ENCODE measurements at places on chromosomes 7 and 10. TPM values are rescaled to one million over a fixed set of nuclear protein-coding genes. Genes with fewer than 3 reads are reported as not detected.

GRCh38 chr7:44796034-44796503, 412 bp upstream of the PPIA start:
- H3K4me1 ChIP-seq, result peaks cover 50% of the 10 kb centered on the region
- peak overlapping the region; percentile 97 for H3K27ac ChIP-seq
- DNase-seq, result no peak
- H3K4me3 ChIP-seq, result peak overlapping the region; percentile 86

DNA sequence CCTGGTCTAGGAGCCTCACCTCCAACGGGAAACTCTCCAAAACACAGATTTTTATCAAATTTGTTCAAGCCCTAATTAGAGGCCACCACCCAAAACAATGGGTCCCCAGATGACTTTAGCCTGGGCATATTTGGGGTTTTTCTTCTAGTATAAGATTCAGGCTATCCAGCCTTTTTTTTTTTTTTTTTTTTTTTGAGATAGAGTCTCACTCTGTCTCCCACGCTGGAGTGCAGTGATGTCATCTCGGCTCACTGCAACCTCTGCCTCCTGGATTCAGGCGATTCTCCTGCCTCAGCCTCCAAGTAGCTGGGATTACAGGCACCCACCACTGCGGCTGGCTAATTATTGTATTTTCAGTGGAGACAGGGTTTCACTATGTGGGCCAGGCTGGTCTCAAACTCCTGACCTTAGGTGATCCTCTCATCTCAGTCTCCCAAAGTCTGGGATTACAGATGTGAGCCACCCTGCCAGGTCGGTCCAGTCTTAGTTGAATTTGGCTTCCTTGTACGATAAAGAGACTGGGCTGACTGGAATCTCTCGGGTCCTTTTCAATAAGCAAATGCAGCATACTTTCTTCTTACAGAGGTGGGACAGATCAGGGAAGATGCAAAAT, 91.4 kb upstream of the KLF6 start:
- no peak overlapping the region for H3K27ac ChIP-seq
- no peak overlapping the region for H3K4me3 ChIP-seq
- H3K36me3 ChIP-seq, result no peaks in the 10 kb centered on the region
- H3K27me3 ChIP-seq, result no peaks in the 10 kb centered on the region
- H3K4me1 ChIP-seq, result peaks cover 43% of the 10 kb centered on the region
- DNase-seq, result no peak

- H3K36me3 ChIP-seq, result peaks cover 13% of the 10 kb centered on the region
- no peak for DNase-seq
- H3K4me3 ChIP-seq, result peak overlapping the region; percentile 70
- H3K4me1 ChIP-seq, result peaks cover 70% of the 10 kb centered on the region
Measured at GRCh38 chr10:13892001-13892491, 305.3 kb downstream of the PRPF18 start.

Gene GIMAP5
- not detected for total RNA-seq

Gene PAPOLB
- not detected for total RNA-seq

Gene AGBL3
- 0.94 TPM for total RNA-seq

Gene CHAT
- not detected for total RNA-seq

Gene OPN1SW
- not detected for total RNA-seq

Gene CTAGE6
- total RNA-seq, result 0.63 TPM

- no peak overlapping the region for H3K4me3 ChIP-seq
- DNase-seq, result no peak
- H3K4me1 ChIP-seq, result no peaks in the 10 kb centered on the region
Measured at GRCh38 chr7:7889791-7890568, 78.6 kb upstream of the GLCCI1 start.

DNA sequence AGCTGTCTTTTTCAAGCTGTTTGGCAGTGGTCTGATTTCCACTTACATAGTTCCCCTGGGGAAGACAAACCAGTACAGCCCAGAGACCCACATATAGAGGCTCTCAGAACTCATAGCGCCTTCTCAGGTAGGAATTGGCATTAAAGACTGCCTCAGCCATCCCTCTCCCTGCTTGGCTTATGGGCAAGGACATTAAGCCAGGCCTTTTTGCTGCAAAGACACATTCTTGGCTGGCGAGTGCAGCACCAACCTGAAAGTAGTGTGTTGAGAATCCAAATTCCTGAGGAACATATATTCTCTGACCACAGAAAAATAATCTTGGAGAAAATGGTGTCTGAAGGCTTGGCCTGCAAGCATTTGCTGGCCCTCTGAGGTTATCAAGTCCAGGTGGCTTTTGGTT, 39.2 kb upstream of the HPS1 start:
- no peak overlapping the region for H3K27ac ChIP-seq
- no peaks in the 10 kb centered on the region for H3K4me1 ChIP-seq
- H3K4me3 ChIP-seq, result no peak overlapping the region
- H3K36me3 ChIP-seq, result no peaks in the 10 kb centered on the region

Gene VSIR
- 1.3 TPM for total RNA-seq

- peak overlapping the region; percentile 100 for H3K27ac ChIP-seq
- no peak for DNase-seq
- peak overlapping the region; percentile 60 for H3K4me3 ChIP-seq
- H3K4me1 ChIP-seq, result peaks cover 89% of the 10 kb centered on the region
- peaks cover 9% of the 10 kb centered on the region for H3K36me3 ChIP-seq
- no peaks in the 10 kb centered on the region for H3K27me3 ChIP-seq
Measured at GRCh38 chr10:93437946-93438612, 44.1 kb downstream of the MYOF start.

DNA sequence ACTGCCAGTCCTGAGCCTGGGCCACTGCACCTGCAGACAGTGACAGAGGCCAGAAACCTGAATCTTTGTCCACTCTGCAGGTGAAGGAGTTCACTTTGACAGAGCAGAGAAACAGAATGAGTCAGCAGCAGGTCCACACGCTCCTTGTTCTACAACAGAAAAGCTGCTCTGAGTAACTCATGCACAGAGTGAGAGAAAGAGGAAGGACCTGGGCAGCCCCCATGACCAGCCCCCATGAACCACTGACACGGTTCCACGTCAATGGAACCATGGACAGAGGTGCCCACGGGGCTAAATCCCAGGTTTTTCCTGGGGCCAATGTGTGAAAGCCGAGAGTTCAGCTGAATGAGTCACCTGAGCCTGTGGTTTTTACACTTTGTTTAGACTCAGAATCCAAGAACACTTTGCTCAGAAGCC, 40.8 kb upstream of the CTBP2 start:
- peaks cover 5% of the 10 kb centered on the region for H3K4me1 ChIP-seq
- H3K27me3 ChIP-seq, result peaks cover 7% of the 10 kb centered on the region
- H3K27ac ChIP-seq, result no peak overlapping the region

DNA sequence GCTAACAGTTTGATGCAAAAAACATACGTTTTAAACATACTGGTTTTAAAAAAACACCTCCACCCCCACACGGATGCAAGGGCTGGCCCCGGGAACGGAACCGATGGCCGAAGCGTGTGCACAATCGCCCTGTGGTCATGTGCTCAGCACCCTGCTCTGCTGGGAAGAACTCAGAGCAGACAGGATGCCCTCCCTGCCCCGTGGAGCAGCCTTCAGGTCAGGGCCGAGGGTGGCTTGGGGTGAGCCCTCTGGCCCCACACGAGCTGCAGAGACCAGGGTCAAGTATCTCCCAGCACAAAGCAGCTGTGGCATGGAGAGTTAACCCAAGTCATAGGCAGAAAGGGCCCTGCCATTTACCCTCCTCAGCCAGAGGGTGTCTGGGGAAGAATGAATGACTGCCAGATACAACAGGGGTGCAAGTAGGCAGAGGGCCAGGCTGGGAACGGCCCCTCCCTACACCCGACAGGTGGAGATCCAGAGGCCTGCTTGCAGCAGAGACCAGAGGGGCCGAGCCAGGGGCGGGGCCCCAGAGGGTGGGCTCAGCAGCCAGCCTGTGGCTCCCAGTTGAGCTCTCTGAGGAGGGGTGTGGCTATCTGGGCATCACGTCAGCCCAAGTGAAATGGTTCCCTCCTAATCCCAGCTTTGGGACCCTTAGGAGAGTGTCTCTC, 56.8 kb downstream of the ZRANB1 start:
- H3K36me3 ChIP-seq, result peaks cover 24% of the 10 kb centered on the region
- peaks cover 53% of the 10 kb centered on the region for H3K4me1 ChIP-seq
- DNase-seq, result peak; percentile 76
- H3K4me3 ChIP-seq, result no peak overlapping the region
- no peaks in the 10 kb centered on the region for H3K27me3 ChIP-seq

GRCh38 chr10:61941202-61941681, 39.7 kb downstream of the ARID5B start:
- DNase-seq, result no peak
- H3K4me1 ChIP-seq, result peaks cover 80% of the 10 kb centered on the region
- H3K27ac ChIP-seq, result peak overlapping the region; percentile 50

DNA sequence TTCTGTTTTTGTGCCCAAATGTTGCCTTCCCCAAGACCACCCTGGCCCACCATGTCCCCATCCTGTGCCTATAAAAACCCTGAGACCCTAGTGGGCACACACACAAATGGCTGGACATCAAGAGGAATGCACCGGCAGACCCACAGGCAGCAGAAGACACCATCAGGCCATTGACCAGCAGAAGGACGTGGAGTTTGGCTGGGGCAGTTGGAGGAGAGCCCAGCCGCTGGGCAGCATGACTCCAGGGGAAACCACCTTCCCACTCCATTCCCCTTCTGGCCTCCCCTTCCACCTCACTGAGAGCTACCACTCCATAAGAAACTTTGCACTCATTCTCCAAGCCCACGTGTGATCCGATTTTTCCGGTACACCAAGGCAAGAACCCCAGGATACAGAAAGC, 309.2 kb downstream of the CAMK1D start:
- DNase-seq, result no peak
- no peak overlapping the region for H3K4me3 ChIP-seq
- H3K36me3 ChIP-seq, result peaks cover 5% of the 10 kb centered on the region
- no peak overlapping the region for H3K27ac ChIP-seq
- H3K4me1 ChIP-seq, result peaks cover 26% of the 10 kb centered on the region

DNA sequence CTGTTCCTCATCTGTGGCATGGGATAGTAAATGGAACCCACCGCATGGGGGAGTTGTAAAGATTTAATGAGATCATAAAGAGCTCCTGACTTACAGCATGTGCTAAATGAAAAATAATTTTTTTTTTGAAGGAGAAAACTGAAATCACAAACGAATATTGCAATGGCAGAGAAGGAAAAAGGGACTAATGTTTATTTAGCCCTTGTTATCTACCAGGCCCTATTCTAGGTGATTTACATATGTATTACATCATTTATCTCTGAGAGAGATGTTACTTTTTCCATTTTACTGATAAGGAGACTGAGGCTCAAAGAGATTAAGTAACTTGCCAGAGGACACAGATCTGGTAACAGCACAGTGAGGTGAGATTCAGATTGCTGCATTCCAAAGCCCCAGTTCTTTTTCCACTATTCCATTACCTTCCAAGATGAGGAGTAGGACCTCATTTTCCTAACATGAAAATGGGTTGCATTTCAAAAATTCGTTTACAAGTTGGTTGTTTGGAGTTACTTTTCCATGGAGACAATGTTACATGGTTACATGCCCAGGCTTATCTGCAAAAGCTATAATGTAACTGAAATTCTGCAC, 28.6 kb downstream of the VCL start:
- no peak for DNase-seq
- no peak overlapping the region for H3K4me3 ChIP-seq
- peaks cover 74% of the 10 kb centered on the region for H3K4me1 ChIP-seq
- no peaks in the 10 kb centered on the region for H3K27me3 ChIP-seq

GRCh38 chr7:120833546-120833945, 24.4 kb downstream of the TSPAN12 start:
- no peaks in the 10 kb centered on the region for H3K4me1 ChIP-seq
- peaks cover 20% of the 10 kb centered on the region for H3K36me3 ChIP-seq
- DNase-seq, result no peak
- H3K27me3 ChIP-seq, result no peaks in the 10 kb centered on the region
- H3K4me3 ChIP-seq, result no peak overlapping the region
- no peak overlapping the region for H3K27ac ChIP-seq

DNA sequence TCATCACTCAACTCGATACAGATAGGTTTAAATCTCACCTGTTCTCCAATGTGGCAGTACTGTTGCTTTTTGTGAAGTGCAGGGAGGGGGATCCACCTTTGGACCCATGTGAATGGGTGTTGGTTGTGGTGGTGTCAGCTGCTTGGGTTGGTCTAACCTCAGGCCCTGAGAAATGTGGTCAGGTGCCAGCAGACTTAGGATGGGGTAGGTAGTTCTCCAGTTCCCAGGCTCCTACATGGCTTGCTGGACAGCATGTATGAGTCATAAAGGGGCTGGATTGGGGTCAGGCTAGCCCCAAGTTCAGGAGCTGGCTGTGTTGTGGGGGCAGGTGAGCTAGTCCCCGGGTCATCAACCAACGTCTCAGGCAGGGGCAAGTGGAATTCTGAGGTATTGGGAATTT, 472.6 kb upstream of the CNTNAP2 start:
- H3K36me3 ChIP-seq, result no peaks in the 10 kb centered on the region
- no peak overlapping the region for H3K27ac ChIP-seq
- H3K4me1 ChIP-seq, result no peaks in the 10 kb centered on the region

Gene KMT2C
- 56.6 TPM for total RNA-seq

Gene ENTPD1
- 5.2 TPM for total RNA-seq

Data from chondrocyte (in vitro differentiated cells).